Left kidney (tissue), 8 donors: ENCODE measurements at places on chromosomes 1 and 21. TPM values are rescaled to one million over a fixed set of nuclear protein-coding genes. Genes with fewer than 3 reads are reported as not detected.

DNA sequence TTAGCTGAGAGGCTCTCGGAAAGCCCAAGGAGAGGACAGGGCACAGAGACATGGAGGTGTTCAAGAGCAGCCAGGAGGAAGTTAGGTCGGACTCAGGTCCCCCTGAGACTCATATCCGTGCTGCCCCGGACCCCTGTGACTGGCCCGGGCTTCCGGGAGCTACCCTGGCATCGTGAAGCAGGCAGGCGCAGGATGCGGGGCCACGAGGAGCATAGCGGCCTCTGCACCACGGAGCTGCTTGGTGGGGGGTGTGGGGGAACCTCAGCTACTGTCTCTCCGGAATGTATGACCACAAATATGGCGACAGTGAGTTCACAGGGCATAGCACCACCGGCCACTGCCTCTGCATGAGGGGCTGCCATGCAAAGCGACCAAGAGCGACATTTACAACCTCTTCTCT is 112.2 kb upstream of the GUCA2B start:
- no peak for DNase-seq

DNA sequence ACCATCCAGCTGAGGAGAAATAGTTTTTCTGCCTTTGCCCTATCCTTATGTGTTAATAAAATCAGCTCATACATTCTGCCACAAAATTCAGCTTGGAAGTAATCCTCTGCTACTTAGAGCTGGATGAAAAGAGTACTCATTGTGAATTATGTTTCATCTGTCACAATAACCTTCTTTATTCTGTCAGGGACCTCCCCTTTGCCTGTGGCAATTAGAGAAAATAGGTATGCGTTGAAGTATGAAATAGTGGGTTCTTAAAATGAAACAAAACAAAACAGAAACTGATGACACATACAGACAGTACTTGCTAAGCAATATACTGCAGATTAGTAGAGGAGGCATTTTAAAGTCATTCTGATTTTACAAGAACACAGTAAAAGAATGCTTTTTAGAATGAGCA is 578.5 kb downstream of the USP25 start:
- no peak for DNase-seq

DNA sequence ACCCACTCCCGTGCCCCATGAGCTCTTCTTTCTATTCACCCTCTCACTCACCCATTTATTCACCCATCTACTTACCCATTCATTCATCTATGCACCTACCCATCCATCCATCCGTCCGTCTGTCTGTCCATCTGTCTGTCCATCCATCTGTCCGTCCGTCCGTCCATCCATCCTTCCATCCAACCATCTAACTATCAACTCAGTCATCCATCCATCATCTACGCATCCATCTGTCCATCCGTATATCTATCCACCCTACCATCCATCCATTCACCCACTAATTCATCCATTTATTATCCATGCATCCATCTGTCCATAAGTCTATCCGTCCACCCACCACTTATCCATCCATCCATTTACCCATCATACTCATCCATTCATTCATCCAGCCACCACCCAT is 10.8 kb upstream of the CSF3R start:
- DNase-seq: no peak

- no peak for DNase-seq
Observed at GRCh38 chr1:44260792-44261170, 47.5 kb downstream of the DMAP1 start.

- DNase-seq: no peak
Observed at GRCh38 chr1:69363236-69363635, 204.5 kb upstream of the LRRC7 start.

- no peak for DNase-seq
Observed at GRCh38 chr1:51653127-51653526, 36.2 kb downstream of the OSBPL9 start.

DNA sequence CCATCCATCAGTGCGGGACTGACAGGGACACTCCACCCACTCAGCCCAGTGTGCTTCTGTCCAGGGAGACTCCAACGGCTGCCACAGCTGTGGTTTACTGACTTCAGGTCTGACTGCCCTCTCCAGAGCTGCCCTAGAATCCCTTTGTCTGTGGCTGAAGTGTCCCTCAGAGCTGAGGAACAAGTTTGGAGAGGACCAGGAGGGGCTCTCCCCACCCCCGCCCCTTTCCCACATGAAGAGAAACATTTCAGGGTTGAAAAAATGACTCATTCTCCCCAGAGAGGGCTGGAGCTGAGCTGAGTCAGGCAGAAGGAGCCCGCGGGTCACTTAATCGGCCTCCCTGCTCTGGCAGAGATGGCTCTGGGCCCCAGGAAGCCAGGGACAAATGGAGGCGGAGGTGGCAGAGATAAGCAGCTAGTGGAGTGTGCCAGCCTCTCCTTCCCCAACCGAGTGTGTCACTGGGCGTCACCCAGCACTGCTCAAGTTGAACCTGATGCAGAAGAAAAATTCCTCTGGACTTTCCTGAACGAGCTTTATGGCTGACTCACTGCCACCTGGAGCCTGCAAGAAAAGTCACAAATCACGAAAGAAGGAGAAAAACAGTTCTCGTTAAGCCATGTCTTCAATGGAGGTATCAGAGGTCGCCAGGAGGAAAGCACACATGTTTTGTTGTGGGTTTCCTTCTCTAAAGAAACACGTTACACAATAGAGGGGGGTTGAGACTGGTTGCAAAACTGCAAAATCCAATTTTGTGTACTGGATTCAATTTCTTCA is 34.3 kb upstream of the ECE1 start:
- no peak for DNase-seq

GRCh38 chr1:205017766-205018165 is 25.2 kb upstream of the CNTN2 start:
- DNase-seq: no peak

DNA sequence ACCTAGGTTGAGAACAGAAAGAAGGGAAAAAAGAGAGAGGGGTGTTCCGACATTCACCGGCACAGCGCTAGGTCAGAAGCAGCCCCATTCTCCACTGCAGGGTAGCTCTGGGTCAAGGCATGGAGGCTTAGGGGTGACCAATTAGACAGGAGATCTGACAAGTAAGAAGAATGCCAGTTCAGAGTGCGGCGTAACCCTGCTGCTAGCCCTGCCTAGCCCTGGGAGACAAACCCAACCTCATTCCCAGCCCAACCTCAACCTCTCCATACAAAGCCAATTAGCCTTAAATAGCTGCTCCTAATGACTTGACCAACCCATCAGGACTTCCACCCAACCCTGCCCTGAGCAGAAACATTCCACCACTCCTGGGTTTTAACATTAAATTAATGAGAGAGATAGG is 3.4 kb downstream of the PRELP start:
- no peak for DNase-seq

- DNase-seq: no peak
Observed at GRCh38 chr1:232144696-232145230, 485.2 kb downstream of the SIPA1L2 start.

- DNase-seq: no peak
Observed at GRCh38 chr21:27586986-27587385, 620.1 kb upstream of the ADAMTS5 start.

- DNase-seq: no peak
Observed at GRCh38 chr1:232357416-232357815, 272.5 kb downstream of the SIPA1L2 start.

DNA sequence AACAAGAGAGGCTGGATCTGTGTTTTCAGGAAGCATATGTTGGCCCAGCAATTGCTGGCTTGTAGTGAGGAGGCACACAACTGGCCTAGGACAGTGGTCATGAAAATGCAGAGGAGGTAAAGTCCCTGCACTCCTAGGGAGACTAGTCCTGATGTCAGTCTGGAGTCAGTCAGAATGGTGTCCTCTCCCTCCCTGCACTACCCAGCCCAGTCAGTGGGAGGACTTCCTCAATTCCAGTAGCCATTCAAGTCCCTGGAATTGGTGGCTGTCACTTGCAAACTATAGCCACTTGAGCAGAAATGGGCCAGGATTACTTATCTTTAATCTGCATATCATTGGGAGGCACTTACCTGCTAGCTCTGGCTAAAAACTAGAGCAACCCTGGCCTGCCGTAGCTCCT is 18.6 kb downstream of the NDUFS5 start:
- no peak for DNase-seq

GRCh38 chr1:4627353-4627752 is 27.1 kb upstream of the AJAP1 start:
- no peak for DNase-seq

DNA sequence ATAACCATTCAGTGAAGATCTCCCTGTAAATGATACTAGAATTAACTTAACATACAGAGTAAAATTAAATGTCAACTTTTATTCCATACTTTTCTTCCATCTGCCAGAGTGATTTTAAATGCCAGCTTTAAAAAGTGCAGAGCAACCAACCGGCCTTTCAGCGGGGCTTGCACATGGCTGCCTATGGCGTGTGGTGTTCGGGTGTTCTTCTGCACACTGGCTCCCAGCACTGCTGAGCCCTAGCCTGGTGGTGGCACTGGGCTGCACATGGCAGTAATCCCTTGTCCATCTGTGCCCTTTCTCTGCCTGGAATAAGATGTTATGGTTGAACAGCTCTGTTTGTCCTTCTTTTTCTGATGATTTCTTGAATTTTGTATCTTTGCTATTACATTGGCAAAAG is 156.3 kb downstream of the SNX7 start:
- DNase-seq: no peak

- DNase-seq: no peak
Observed at GRCh38 chr1:235078480-235079381, 49.9 kb downstream of the TOMM20 start.

- no peak for DNase-seq
Observed at GRCh38 chr1:109570414-109570813, 22.0 kb downstream of the GNAI3 start.

DNA sequence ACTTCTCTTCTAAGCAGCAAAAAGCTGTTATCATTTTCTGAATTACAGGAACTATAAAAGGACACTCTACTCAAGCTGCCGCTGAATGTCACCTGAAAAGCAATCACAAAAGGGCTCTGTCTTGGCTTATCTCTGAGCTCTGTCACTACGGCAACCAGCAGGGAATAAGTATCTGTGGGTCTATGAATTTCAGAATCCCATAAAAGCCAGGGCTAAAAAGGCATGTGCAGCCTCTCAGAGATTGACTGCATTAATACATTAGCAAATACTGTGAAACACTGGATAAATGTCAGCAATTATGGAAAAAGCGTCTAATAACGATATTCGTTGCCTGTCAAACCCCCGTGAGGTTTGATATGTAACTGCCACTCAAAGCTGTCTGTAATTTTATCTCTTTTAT is 210.2 kb upstream of the DMRTA2 start:
- no peak for DNase-seq

DNA sequence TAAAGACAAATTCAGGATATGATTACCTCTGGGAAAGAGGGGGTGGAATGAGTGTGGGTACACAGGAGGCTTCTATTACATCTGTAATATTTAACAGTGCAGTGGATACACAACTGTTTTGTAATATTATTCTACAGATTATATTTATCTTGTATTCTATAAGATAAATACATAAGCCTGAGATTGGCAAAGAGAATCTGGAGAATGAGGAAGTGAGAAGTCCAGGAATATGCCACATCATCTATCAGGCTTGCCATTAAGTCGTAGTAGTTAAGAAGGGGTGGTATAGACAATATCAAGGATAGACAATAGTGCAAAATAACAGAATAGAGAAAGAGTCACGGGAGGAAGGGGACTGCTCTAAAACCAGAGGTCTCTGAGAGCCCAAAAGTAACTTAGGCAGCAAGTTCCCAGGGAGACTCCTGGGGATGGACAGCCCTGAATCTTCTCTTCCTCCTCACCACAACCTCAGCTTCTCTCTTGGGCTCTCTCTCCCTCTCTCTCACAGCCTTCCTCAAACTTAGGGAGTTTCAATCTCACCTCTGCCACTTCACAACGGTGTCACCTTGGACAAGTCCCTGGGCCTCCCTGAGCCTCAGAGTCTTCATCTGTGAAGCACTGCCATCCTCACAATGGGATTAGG is 14.0 kb upstream of the PTAFR start:
- DNase-seq: no peak

DNA sequence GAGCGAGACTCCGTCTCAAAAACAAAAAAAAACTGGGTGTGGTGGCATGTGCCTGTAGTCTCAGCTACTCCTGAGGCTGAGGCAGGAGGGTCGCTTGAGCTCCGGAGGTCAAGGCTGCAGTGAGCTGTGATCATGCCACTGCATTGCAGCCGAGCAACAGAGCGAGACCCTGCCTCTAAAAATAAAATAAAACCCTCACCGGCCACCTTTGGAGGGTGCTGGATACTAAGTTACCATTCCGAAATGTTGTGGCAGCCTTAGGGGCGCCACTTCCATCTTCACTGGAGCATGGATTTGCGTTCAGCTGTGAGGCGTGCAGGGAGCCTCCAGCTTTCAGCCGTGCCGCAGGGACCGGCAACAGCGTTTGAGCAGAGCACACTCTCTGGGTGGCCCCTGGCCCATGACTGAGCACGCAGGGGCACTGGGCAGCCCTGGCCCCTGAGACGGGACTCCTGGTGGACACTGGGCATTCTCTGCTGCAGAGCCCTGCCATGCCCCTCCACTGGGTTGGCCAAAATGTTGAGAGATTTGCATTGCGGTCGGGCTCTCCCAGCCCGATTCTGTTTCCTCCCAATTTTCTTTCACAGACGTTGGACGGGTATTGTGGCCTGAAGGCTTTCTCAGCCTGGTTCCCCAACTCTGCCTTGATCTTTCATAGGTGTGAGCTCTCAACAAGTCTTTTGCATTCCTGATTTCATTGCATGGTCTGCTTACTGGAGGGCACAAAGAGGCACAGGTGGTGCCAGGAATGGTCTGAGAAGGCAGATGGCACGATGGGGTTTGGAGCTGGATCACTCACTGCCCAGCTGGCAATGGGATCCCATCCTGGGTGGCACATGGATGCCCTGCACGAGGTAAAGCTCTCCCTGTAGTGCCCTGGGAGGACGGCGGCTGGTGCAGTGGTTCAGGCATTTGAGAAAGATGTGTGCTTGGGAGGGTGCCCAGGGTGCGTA is 5.8 kb upstream of the CFAP74 start:
- no peak for DNase-seq

DNA sequence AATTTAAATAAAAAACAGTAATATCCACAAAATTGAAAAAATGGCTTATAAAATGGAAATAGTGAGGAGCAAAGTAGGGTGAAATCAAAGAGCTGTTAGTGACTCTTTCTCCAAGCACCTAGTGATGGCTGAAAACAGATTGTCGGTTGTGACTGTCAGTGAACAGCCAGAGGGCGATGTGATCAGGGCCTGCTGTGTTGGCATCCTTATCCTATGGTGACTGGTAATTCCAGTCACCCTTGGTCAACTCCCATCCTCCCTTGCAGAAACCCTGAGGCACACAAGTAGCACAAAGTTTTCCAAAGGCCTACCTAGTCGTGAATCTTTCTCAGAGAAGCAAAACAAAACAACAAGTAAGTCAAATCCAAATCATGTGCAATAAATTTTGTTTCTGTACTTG is 599.8 kb upstream of the CXADR start:
- no peak for DNase-seq

GRCh38 chr1:5911871-5912271 is 80.4 kb downstream of the NPHP4 start:
- DNase-seq: no peak

- DNase-seq: no peak
Observed at GRCh38 chr1:41564741-41565475, 80.4 kb upstream of the EDN2 start.

KCNE1 gene
- polyA plus RNA-seq: 0.18 TPM

C1orf226 gene
- 16.9 TPM for polyA plus RNA-seq

SPATA46 gene
- polyA plus RNA-seq: 2.2 TPM

NBPF8 gene
- polyA plus RNA-seq: 23.2 TPM

ATP6V1G3 gene
- 3.2 TPM for polyA plus RNA-seq

HES5 gene
- not detected for polyA plus RNA-seq

BRDT gene
- not detected for polyA plus RNA-seq
